EL (cell line): ENCODE measurements at places on chromosomes 6 and 20.

DNA sequence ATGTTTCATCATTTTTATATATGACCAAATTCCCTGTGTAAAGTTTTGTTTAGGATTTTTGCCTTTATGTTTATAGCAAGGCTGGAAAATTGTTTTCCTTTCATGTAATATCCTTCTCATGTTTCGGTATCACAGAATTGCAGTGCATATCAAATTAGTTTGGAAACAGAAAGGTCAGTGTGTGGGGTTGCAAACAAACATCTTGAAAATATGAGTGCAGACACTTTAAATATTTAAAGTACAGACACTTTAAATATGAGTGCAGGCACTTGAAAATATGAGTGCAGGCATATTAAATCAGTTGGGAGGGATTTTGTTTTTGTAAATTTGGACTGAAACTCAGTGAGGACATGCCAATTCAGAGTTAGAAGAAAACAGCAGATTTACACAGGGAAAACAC lies 6.5 kb downstream of the SLPI start:
- no peak for DNase-seq

GRCh38 chr6:116398316-116399010 lies 27.7 kb downstream of the DSE start:
- peak; percentile 60 for DNase-seq

GRCh38 chr20:13221673-13222318 lies 722 bp downstream of the ISM1 start:
- DNase-seq, result peak; percentile 56

DNA sequence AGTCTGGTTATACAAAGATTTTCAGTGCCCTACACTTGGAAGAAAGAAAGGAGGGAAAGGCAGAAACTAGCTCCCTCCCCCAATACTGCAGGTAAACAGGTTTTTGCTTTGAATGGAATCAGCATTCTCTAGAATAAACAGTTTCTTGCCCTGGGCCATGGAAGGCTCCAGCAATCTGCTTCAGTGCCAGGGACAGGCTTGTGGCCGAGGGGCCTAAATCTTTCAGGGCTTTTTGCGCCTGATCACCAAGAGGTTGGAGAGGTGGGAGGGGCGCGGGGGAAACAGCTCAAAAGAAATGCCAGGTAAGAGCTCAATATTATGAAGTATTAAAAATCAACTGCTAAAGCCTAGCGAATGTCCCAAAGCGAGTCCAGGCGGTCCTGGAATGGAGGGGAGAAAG lies 23.8 kb downstream of the TFAP2B start:
- no peak for DNase-seq

DNA sequence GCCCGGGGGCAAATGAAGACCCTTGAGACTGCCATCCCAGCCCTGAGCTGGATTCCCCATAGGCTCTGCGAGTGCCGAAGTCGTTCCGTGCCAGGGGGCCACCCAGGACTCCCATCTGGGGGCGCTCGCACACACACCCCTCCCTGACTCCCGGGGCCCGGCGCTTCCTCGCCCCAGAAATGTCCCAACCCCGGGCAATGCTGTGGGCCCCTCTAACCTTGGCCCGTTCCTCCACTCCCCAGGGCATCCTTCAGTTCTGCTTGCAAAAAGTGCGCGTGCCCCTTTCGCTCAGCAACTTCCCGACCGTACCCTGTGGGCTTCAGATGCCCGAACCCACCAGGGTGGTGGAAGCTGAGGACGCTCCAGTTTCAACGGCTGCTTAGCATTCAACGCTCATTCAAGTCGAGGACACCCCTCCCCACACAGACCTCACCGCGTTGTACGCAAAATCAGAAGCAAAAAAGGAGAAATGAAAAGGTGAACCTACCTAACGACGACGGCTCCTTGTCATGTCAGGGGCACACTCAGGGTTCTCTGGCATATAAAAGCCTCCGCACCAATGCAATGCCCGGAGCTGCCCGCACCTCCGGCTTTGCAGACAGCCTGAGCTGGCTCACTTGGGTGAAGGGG lies 25.3 kb downstream of the RIPOR2 start:
- DNase-seq, result peak; percentile 39
